Karpas-422 (cell line): ENCODE measurements at places on chromosomes 12 and 14.
A peak's percentile ranks its signal among the peaks of the same experiment; 100 is the strongest.

- DNase-seq, result no peak
These were observed 10.3 kb downstream of the SLC6A12 start for GRCh38 chr12:203462-204260.

GRCh38 chr12:126807312-126807865, 1459.6 kb upstream of the TMEM132C start:
- no peak for DNase-seq

DNA sequence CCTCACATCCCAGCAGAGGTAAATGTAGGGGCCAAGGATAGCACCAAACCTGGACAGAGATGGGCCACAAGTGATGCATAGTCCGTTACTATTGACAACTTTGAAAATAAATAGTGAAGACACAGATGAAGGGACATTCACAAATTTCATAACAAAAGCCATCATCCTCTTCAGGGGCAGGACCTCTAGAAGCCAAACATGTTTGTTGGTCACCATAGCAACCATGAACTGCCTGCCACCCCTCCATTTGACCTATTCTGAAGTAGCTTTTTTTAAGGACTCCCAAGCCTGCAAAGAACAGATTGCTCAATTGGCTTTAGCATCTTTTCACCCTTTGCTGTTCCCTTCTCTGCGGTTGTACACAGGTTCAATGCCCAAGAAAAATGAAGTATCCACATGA, 35.7 kb upstream of the MDM1 start:
- DNase-seq, result no peak

DNA sequence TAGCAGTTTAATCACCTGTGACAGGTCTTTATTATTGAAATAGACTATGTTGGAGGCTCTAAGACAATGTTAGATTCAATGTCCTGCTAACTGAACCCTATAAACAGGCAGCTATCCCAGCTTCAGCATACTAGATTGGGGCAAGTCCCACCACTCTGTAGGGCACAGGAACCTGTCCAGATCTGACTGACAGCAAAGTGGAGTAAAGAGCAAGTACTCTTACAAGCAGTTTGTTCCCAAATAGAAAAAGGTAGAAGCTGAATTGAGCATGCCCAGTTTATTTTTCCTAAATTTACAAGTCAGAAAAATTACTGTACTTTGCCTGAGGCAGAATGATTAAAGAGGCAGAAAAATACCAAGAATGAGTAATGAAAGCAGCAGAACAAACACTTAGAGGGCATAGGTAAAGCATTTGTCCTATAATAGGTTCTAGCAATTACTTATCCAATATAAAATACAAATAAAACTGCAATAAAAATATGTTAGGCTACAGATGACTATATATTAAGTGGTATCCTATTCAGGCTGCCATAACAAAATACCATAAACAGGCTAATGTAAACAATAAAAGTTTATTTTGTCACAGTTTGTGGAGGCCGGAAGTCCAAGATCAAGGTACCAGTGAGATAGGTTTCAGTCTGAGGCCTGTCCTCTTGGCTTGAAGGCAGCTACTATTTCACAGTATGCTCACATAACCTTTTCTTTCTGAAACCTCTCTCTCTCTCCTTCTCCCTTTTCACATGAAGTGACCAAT, 868.2 kb downstream of the C12orf50 start:
- DNase-seq, result no peak

- DNase-seq, result no peak
These were observed 34.4 kb downstream of the TBX3 start for GRCh38 chr12:114649585-114649984.

DNA sequence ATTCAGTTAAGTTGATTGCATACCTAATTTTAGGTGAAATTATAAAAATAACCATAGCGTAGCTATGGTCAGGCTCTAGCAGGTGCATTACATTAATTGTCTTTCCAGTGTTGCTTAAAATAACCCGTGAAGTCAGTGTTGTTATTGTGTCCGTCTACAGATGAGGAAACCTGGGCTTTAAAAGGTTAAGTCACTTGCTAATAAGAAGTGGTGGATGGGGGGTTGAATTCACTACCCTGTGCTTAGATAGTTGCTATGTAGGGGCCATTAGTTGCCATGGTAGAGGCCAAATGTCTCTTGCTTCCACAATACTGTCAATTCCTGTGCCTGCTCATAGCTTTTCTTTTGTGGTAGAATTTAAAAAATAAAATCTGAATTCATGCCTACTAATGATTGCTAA, 174.8 kb downstream of the PELI2 start:
- DNase-seq, result no peak

GRCh38 chr14:74302152-74302628, 544 bp downstream of the ABCD4 start:
- peak; percentile 85 for DNase-seq

GRCh38 chr14:60327447-60328331, 78.7 kb downstream of the PPM1A start:
- DNase-seq, result peak; percentile 97

GRCh38 chr12:6310771-6311610, 509 bp downstream of the PLEKHG6 start:
- DNase-seq, result no peak

GRCh38 chr12:85951823-85952222, 77.7 kb downstream of the NTS start:
- DNase-seq, result peak; percentile 54

- DNase-seq, result no peak
These were observed 125.6 kb upstream of the NOS1 start for GRCh38 chr12:117486840-117487659.

DNA sequence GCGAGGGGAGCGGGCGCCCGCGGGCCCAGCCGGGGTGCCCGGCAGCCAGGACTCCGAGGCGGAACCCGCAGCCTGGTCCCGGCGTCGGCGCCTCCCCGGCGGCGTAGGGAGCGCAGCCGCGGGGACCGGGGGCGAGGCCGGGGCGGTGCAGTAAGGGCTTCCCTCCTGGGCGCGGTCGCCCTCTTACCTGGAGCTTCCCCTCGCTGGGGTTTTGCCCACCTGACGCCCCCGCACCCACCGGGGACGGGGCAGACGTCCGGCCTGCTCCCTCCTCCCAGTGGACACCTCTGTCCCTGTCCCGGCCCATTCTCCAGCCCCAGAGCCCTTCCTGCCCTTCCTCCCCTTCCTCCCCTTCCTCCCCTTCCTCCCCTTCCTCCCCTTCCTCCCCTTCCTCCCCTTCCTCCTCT, 413 bp upstream of the TUBA1C start:
- DNase-seq, result peak; percentile 69

DNA sequence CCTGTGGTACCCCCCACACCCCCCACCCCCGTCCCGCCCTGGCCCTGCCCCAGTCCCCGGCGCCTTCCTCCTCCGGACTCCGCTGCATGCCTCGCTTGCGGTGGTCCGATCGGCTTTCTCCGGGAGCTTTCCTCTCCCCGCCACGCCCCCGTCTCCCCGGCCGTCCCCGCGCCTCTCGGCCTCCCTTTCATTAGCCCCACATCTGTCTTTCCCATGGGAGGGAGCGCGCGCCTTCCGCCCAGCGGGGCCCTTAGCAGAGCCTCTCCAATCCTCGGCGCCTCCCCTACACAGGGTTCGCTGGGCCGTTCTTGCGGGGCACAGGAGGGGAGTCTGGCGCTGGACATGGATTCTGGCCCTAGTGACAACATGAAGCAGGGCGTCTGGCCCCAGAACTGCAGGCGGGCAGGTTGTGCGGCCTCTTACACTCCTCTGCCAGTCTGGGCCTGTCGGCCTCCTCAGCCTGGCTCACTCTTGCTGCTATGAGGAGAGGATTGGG, 1.5 kb upstream of the EFS start:
- no peak for DNase-seq
